Stimulated activated CD4-positive, alpha-beta T cell treated with anti-CD3 and anti-CD28 coated beads, Interleukin-1b, Interleukin-23, amount 100 ng/mL, for 24 hours (primary cell): ENCODE measurements at places on chromosomes 7 and 10.

DNA sequence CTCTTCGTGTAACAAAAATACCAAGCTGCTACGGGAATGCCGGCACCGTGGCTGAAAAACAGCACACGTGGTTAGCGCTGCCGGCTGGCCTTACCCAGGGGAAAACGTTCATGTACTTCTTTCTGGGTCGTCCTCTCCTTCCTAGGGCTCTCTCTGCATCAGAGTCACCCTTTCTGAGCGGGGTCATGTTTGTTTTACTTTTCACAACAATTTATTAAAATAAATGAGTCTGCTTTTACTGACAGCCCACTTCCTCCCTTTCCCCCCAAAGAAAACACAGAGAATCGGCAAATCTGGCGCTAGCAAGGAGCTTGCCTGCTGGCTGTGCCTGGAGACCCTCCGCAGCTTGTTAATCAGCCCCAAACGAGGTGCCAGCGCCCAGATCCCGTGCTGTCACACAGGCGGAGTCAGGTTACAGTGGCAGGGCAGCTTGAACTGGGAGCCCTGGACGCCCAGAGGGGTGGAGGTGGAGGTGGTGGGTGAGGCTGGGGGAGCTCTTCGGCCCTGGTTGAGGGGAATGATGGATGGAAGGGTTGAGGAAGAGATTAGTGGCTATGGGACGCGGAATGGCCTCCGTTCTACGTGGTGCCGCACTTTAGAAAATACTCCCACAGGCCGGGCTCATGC, 162.2 kb upstream of the TNS3 start:
- DNase-seq, result no peak

GRCh38 chr7:70893971-70894715, 237.8 kb upstream of the GALNT17 start:
- no peak for DNase-seq

- no peak for DNase-seq
Observed at GRCh38 chr10:54063514-54063913, 737.5 kb downstream of the PCDH15 start.

- no peak for DNase-seq
Observed at GRCh38 chr7:118109607-118110006, 74.4 kb upstream of the LSM8 start.

- DNase-seq, result no peak
Observed at GRCh38 chr7:1218541-1219165, 14.0 kb upstream of the UNCX start.

DNA sequence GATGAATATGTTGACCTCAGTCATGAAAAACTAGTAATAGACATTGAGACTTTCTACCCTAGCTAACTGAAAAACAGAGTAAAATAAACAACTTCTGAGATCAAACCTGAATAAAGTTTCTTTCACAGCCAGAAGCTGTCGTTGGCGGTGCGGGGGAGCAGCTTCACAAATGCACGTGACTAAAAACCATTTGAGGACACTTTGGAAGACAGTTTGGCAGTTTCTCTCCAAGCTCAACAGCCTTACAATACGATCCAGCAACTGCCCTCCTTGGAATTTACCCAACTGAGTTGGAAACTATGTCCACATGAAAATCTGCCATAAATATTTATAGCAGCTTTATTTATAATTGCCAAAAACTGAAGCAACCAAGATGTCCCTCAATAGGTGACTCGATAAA, 63.1 kb downstream of the CYTH3 start:
- DNase-seq, result no peak
